ENCODE measurements at places on chromosomes 6 and 20.

DNA sequence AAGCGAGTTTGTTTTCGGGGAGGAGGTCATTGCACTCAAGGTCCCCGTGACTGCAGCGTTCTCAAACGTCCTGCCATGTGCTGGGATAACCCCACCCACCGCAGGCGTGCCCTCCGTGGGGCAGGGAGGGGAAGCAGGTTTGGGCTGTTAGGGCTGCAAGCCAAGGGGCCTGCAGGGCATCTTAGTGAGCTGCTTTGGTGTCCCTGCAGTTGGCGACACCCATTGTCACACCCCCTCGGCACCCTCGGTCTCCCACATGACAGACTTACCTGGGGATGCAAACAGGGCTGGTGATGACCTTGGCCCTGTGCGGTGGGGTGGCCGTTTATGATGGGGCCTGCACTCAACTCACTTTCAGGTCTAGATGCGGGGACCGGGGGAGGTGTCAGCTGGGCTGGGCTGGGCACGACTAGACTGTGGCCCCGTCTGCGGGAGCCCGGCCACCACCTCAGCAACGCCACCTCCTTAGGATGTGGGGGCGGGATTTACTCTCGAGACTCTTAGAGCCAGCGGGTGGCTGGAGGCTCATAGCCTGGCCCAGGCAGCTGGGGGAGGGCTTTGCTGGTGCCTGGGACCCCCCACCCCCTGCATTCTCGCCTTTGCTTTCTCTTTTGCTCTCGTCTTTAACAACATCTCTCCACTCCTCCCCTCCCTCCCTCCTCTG, 6.5 kb upstream of the GATA5 start:
- DNase-seq: no peak

GRCh38 chr6:10369896-10370295, 45.0 kb downstream of the TFAP2A start:
- DNase-seq: no peak

GRCh38 chr6:45476341-45476740, 98.6 kb upstream of the SUPT3H start:
- DNase-seq: no peak

- DNase-seq: no peak
Measured at GRCh38 chr6:135075018-135075417, 20.4 kb upstream of the HBS1L start.

- no peak for DNase-seq
Measured at GRCh38 chr20:33145521-33145920, 22.4 kb upstream of the BPIFA2 start.

DNA sequence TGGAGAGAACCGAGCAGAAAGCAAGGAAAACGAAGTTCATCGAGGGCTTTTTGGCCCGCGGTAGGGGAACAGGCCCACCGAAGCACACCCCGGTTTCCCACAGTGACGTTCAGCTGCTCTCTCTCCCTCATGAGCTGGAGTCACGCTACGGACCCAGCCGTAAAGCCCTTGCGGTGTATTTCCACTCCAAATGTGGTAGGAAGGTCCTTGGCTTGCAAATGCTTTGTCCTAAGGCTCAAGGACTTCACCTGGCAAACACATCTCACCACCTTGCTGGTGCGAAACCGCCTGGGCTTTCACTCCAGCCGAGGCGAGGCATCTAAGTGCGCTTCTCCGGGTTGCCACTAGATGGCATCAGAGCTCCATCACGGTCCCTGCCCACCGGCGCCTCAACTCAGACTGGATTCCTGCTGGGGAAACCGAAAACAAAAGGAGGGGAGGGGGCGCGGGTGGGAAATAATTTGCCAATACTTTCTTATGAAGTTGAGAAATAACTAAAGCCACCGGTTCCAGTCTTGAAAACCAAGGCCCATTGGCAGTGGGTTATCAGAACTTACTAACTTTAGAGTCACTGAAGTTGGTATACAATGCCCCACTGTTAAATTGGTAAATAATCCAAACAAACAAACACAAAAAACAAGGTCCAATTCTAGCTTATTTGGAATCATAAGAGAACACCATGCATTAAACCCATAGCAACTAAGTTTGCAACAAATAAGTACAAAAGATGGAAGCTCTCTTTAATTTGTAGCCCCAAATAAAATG, 13.4 kb upstream of the FOXC1 start:
- peak; percentile 81 for DNase-seq

GRCh38 chr6:128981716-128982115, 98.8 kb downstream of the LAMA2 start:
- DNase-seq: no peak

DNA sequence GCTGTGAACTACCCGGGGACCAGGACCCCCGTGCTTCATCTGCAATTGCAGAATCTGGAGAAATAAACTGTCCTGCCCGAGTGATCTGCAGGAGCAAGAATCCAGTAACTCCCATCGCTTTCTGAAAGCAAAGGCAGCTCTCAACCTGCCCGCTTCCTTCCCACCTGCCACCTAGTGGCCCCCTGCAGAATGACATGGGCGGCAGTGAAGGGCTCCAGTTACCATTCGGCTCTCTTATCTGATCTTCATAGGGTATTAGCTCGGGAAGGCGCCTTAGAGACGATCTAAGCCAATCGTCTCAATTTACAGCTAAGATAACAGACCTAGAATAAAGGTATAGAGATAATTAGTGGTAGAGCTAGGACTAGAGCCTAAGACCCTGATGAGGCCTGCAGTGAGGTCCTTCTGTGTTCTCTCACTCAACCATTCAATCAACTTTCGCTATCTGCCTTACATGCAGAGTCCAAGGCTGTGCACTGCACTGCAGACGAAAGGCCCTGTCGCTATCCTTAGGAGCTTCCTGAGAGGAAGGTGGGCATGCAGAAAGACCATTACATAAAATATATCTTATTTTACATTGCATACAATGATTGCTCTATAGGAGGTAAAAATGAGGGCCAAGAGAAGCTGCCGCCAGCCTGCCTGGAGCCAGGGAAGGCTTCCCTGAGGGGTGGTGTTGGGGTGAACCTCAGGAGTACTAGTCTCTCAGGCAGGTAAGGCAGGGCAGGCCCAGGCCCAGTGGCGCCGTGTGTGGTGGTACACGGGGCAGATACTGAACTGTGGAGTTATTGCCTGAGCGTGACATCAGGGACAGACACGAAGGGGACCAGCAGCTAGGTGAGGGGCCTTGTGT, 7.1 kb upstream of the PSMG4 start:
- DNase-seq: peak; percentile 91

DNA sequence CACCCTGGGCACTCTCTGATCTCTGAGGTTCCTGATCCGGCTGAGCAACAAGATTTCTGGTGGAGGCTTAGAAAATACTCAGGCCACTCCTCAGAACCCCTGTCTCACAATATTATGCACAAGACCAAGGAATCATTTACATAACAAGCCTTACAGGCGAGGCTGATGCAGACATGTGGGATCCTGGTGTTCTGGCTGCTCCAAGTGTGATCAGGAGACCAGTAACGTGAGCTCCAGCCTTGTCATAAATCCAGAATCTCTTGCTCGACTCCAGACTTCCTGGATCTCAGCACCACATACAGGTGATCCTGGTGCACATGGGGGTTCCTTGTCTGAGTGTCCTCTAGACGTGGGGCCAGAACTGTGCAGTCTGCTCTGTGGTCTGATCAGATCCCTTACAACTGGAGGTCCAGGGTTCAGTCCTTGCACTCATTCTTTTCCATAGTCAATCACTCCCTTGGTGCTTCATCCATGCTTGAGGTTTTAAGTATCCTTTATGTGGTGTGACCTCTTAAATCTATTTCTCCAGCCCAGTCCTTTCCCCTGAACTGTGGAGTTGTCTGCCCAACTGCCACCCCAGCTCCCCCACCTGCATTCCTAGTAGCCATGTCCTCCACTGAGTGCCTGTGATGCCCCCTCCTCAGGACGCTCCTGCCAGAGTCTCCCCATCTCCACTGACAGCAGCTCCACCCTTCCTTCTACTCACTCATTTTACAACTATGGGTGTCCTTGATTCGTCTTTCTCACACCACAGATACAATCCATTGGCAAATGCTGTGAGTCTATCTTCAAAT, 5.1 kb downstream of the HLA-C start:
- DNase-seq: no peak

- DNase-seq: no peak
Measured at GRCh38 chr6:2188856-2189384, 56.5 kb downstream of the GMDS start.

- no peak for DNase-seq
Measured at GRCh38 chr6:156756630-156757610, 20.3 kb upstream of the ARID1B start.

DNA sequence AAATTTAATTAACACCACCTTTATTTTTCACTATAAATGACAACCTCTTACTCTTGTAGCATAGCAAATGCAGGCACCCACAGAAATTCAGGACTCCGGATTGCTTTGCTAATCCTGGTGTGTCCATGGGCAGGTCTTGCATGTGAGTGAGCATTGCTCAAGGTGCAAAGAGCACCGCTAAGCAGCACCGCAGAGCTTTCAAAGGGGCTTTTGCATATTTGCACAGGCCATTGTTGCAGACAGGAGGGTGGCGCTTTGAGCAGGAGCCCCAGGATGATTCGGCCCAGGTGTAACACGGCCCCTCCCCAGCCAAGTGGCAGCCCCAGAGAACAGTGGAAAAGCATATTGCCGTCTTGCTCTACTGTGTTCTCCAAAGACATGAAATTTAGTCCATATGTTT, 293.2 kb downstream of the NRN1 start:
- no peak for DNase-seq

DNA sequence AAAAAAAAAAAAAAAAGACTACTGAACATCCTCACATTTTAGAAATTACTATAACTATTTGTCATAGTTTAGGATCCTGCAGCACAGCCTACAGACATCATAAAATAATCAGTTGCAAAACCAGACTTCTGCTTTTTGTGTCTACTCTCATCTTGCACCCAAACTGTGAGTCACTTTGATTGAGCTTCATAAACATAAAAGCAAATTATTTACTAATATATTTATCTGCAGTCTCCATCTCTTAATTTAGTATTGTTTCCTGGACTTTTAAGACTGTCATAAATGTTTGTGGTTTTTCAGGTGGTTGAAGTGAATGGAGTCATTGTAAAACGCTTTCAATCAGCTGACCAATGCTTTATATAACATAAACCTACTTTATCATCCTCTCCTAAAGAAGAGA, 14.8 kb upstream of the CALHM6 start:
- DNase-seq: no peak

DNA sequence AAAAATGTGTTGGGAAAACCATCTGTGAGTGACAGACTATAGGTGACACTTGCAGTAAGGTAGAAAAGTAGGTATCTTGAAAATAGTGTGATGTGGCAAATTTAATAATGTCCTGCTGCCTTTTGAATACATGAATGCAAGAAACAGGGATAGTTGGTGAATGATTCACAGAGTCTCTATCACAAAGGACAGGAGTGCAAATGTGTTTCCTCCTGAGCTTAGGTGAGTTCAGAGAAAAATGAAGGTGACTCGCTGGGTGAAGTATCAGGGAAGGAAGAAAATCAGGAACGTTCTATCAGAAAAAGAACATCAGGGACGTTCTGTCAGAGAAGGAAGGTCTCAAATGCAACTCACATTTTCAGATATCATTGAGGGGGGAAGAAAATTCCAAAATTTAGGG, 557.8 kb upstream of the SLC35B3 start:
- DNase-seq: no peak

GRCh38 chr20:62694868-62695267, 13.8 kb upstream of the NTSR1 start:
- DNase-seq: no peak

DNA sequence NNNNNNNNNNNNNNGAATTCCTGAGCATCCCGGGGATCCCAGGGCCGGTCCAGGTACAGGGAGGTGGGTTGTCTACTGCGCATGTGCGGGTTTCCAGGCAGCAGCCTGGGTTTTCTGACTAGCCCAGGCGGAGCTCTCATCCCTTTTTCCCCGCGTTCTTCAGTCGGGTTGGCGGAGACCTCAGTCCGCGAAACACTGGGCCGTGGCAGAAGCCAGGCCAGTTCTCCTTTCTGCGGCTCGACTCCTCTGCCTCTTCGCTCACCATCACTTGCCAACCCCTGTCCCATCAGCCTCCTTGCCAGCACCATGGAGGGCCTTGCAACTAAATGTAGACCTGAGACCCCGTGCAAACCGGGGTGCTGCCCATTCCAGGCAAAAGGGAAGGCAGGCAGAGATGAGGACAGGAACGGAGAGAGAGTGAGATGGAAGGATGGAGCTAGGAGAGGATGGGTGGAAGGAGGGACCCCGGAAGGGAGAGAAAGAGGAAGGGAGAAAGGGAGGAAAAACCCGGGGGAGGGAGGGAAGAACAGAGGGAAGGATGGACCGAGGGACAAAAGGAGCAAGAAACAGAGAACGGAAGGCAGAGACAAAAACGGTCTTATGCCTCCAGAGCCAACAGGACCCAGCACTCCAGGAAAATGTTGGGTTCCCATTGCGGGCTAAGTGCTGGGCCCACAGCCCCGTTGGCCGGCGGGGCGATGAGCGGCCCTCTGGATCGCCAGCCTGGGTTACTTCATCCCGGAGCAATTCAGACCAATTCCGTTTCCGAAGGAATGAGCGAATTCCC, 445.4 kb upstream of the DEFB115 start:
- no peak for DNase-seq

GRCh38 chr6:37612475-37612874, 85.2 kb downstream of the MDGA1 start:
- DNase-seq: no peak

GRCh38 chr6:109867970-109868358, 110.1 kb upstream of the GPR6 start:
- DNase-seq: no peak

DNA sequence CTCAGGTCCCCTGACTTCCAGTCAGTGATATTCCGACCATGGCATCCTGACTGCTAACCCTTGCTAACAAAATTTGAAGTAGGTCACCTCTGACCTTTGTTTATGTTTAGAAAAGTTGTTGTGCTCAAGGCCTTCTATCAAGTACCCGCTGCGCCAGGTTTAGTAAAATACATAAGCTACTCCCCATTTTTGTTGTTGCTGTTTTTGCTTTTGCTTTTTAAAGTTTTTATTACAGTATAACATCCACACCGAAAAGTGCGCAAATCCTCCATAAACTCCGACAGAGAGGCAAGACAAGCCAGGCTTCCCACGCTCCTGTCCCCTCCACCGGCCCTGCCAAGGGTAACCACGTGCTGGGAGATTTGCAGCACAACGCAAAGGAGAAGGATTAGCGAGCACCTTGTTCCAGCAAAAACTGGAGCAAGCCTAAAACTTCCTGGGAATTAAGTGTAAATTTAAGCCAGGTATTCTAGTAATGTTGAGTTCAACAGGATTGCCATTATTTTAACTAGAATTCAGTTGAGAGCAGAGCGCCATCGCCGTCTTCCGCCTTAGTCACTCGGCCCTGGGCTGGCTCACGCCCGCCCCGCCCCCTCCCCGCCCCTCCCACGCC, 17.8 kb upstream of the HMGN4 start:
- no peak for DNase-seq

DNA sequence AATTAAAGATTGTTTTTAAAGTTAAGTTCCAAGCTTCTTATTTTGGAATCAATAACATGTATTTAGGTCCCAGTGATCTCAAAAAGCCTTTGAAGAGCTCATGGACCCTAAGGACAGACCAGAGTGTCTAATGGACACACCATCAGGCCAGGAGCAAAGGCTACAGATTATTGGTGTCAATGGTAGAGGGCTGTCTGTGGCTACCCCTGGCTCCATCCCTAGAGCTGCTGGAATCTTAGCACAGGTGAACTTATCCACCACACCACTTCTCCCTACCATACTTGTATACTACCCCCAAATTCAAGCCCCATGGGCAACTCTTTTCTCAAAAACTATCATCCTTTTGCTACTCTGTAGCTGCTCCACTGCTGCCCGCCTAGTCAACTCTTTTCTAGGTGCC, 79.4 kb upstream of the BEND6 start:
- no peak for DNase-seq
